Brain pericyte (primary cell): ENCODE measurements at places on chromosomes 5 and 9.

DNA sequence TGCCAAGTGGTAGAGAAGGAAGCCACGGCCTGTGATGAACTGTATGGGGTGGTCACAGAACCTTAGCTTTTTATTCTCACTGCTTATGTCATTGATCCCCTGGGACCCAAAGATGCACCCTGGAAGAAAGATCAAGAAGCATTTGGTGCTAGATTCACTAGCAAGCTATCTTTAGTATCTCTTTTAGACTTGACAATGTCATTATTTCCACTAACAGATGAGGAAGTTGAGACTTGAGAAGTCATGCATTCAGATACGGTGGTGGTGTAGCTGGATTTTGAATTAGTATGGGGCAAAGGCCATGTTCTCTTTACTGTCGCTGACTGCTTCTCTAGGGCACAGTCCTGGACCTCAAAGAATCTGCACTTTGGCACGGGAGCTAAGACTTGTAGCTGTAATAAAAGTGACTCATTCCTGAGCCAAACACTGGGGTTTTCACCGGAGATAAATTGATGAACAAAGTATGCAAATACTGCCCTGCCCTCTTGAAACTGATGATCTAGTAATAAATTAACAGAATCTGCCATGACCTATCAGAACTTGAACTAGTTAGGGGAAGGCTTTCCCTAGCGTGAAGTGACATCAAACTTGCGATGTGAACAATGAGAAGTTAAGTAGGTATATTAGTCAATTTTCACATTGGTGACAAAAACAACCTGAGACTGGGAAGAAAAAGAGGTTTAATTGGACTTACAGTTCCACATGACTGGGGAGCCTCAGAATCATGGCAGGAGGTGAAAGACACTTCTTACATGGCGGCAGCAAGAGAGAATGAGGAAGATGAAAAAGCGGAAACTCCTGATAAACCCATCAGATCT, 5.4 kb downstream of the GDA start:
- DNase-seq, result no peak

DNA sequence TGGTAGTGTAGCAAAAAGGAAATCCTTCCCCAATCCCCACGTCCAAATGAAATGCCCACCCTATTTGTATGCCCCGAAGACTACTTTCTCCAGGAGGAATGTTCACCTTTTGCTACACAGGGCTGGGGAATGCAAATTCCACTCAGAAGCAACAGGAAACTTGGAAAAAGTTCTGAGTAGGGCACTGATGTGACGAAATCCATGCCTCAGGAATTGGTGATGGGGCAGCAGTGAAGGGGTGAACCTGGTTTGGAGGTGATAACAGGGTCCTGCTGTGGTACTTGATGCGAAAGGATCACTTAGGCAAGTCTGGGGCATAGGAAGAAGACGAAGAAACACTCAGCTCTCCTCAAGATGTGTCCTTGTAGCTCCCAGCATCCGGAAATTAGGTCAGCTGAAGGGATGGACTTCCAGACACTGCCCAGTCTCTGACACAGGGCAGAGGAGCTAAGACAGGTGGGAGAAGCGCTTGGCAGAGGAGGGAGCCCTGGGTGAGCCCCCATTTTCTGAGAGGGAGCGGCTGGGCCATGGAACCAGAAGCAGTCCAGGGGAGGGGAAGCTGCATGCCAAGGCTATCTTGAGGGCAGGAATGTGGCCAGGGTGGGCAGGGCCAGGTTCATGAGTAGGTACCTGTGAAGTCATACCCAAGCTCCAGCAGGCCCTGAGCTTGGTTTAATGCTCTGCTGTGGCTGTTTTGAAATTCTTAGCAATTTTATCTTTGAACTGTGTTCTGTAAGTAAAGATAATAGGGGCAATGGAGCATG, 22.2 kb upstream of the MVB12B start:
- DNase-seq, result no peak

GRCh38 chr5:96091874-96092273, 130.2 kb upstream of the ELL2 start:
- no peak for DNase-seq

DNA sequence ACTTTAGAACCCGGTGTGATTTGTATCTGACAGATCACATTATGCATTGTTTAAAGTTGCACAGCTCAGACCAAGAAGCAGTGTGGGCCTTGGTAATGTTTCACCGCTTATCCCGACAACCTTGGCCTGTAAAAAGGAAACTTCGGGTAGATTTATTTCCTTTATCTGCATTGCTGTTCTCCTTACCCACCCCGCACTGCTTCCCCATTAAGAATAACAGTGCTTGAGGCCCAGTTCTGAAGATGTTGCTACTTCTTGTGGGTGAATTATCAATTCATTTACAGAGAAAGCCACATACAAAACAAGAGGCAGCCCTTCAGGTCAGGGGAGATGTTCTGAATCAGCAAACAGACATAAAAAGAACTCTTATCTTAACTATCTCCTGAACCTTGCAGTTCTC, 8.4 kb downstream of the SMARCA2 start:
- no peak for DNase-seq

GRCh38 chr5:110865400-110866094, 126.7 kb downstream of the SLC25A46 start:
- no peak for DNase-seq

DNA sequence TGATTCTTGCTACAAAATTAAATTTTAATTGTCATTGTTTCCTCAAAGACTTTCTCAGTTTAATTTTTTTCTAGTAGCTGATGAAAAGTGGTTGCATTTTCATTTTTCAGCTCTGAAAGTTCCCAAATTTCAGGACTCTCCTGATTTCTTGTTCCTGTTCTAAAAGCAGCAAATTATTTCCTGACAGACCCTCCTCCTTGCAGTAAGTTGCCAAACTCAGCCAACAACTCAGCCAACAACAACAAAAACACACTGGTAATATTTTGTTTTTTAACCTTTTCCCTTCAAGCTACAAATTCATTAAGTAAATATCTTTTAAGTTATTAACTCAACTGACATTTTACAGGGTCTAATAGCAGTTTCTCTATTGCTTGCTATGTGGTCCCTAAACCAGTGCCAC, 487.8 kb upstream of the NUDT12 start:
- DNase-seq, result no peak

DNA sequence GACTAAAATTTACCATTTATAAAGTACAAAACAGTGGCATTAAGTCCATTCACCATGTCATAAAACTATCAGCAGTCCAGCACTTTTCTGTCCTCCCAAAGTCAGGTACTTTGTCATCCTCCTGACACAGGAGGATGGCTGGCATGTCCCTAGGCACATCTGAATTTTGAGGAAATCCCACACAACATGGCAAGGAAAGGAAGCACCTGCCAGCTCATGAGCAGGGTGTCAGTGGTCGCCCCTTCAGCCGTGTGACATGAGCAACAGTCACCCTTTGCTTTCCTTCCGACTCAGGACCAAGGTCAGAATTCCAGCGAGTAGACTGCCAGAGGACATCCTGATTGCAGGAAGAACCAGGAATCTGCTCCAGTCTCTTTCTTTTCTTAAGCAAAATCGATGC, 77.1 kb downstream of the PPARGC1B start:
- DNase-seq, result no peak

DNA sequence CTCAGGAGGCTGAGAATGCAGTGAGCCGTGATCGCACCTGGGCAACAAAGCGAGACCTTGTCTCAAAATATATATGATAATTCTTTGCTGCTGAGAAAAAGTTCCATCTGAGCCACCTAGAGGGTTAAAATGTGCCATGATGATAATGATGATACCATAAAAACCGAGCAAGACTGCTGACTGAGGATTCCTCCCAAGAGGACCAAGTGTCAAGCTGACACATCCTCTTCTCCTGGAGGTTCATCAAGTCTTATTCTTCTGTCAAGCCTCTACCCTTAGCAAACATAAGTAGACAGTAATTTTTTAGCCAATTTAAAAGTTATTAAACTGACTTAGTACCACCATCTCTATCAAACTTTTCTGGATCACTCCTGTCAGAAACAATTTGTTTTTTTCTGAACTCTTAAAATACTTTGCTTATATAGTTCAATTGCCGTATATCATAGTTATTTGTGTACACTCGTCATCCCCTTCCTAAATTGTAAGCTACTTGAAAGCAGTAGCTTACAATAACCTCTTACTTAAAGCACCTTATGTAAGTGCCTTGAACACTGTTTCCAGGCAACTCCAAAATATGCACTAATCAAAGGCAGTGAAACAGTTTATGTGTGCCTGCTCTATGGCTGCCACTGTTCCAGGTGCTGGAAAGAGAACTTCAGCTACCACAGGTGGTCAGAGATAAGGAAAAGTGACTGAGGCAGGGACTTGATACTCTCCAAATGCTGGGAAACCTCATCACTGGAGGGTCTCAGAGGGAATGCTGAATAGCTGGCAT, 57.4 kb downstream of the SCAI start:
- DNase-seq, result no peak

- DNase-seq, result no peak
These were observed 31.1 kb downstream of the FBXO38 start for GRCh38 chr5:148414833-148415232.

DNA sequence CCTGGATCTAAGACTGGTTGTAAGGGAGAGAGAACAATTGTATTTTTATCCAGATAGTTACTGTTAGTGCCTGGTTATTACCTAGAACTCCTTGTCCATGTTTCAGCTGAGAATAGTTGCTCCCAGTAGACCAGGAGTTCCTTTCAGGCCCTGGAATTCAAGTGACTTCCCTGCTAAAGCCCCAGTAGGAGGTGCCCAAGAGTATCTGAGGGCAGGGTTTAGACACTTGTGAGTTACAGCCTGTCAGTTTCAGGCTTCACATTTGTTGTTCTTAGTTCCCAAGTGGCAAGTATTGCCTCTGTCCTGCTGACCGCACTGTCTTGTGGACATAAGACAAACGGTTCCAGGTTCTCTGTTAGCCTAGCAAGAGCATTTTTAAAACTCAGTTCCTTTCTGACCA, 743.9 kb upstream of the SEMA6A start:
- no peak for DNase-seq

GRCh38 chr5:125595095-125595494, 828.1 kb upstream of the GRAMD2B start:
- no peak for DNase-seq

- DNase-seq, result no peak
These were observed 101.3 kb downstream of the NPR3 start for GRCh38 chr5:32812399-32812798.

DNA sequence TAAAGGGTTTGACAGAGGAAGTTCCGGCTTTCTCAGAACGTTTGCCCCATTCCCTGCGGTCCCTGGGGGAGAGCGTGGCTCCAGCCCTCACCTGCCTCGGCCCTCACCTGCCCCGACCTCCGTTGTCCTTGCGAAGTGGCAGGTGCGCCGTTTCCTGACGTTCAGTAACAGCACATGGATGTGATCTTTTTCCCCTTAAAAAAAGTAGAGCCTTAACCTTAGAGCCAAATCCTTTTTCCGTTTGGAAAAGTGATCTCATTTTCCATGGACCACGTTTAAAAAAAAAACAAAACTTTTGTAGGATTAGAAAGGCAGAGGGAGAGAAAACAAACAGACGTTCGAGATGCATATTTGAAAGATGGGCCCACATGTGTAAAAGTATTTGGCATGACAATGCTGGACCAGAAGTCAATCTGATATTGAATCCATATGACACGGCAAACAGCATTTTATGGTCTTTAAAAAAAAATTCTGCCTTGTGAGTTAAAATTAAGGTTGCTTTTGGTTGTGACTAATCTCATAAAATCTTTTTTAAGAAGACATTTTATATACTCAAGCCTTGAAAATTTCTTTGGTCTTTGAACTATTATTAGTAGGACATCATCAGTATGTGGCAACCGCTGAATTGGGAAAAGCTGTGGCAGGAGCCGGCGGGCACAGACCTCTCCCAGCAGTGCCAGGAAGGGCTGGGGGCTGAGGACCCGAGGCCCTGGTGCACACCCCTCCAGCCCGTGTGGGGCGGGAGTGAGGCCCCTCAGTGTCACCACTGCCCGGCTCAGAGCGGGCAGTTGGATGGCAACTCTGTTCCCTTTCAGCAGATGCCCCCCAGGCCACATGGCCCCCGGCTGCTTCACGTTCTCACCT, 42.5 kb upstream of the EXOC3 start:
- DNase-seq, result no peak

- DNase-seq, result no peak
These were observed 38.0 kb upstream of the OSMR start for GRCh38 chr5:38807570-38808483.

GRCh38 chr5:2569176-2569575, 182.3 kb downstream of the IRX2 start:
- no peak for DNase-seq

GRCh38 chr9:81522716-81523551, 166.4 kb downstream of the TLE1 start:
- no peak for DNase-seq

DNA sequence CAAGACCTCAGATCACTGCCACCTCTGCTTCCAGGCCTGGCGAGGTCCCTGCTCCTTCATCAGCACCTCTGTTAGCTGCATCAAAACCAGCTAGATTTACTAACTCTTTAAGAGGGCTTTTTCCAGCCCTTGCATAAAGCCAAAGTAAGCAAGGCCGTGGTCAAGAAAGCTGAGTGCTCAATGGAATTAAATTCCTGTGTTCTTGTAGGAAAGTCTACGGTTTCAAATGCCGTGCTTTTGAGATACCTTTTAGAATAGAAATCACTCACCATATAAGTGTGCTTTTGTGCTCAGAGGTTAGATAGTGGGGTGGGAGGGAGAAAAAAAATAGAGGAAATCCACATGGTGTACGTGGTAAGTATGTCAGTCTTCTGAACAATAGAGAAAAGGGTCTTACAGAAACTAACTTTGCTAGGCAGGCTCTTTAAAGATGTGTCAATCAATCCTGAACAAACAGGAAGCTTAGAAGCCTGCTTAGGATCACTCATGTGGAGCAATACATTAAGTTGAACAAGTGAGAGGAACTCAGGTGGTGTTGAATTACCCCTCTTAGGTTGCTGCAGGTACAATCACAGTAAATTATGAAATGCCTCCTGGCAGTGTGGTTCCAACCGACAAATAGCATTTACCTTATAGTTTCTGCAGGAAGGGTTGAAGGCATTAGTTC, 79.7 kb downstream of the SEMA6A start:
- no peak for DNase-seq

- DNase-seq, result no peak
These were observed 4.1 kb downstream of the MRPL36 start for GRCh38 chr5:1795506-1795905.

GRCh38 chr5:119336845-119337580, 18.8 kb upstream of the TNFAIP8 start:
- no peak for DNase-seq

DNA sequence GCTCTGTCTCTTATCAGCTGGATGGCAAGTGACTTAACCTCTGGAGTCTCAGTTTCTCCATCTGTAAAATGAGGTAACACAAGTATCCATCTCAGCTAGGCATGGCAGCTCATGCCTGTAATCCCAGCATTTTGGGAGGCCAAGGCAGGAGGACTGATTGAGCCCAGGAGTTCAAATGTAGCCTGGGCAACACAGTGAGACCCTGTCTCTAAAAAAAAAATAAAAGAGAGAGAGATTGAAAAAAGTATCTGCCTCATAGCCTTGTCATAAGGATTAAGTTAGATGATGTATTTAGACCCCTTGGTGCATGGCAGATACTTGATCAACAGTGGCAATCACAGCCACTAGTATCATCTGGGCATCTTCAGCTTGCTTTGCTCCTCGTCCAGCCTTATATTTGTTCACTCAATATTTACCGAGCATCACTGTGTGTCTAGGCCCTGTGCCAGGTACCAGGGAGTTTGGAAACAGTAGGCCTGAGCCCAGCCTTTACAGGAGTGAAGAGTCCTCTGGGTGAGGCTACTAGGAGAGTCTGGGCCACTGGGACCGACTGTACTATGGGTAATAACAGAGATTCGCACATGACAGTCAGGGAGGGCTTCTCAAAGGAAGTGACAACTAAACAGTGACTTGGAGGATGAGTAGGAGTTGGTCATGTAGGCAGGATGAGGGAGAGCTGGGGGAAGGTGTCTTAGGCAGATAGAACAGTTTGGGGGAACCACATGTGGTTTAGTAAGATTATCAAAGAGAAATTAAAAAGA, 34.2 kb downstream of the CORO2A start:
- no peak for DNase-seq

- DNase-seq, result no peak
These were observed 62.4 kb upstream of the GOLGA1 start for GRCh38 chr9:125003332-125003731.
